ENCODE measurements at places on chromosomes 13 and 19.

DNA sequence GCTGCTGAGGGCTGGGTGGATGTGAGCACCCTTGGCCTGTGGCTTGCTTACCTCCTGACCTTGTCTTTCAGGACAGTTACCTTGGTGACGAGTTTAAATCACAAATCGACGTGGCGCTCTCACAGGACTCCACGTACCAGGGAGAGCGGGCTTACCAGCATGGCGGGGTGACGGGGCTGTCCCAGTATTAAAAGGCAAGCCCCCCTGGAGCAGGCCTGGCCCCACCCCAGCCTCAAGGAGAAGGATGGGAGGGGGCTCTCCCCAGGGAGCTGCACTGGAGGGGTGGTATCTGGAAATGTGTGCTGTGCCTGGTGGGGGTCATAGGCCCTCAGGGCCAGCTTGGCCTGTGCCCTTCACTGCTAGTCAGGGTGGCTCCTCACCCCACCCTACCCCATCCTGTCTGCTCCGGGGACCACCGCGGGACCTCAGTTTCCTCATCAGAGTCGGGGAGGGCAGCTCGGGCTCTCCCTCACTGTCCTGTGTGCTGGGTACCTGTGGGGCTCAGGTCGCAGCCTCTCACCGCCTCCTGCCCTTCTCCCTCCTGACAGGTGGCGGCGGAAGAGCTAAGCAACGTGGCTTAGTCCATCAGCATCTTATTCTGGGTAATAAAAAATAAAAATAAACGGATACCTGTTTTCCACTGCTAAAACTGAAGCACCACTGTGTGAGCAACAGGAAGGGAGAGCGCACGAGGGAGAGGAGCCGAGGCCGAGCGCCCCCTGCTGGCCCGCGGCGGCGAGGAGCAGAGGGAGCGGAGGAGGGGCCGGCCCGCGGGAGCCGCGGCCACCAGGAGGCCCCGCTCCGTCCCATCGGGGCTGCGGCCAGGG is 29.8 kb downstream of the CERS1 start:
- peak; percentile 35 for DNase-seq

DNA sequence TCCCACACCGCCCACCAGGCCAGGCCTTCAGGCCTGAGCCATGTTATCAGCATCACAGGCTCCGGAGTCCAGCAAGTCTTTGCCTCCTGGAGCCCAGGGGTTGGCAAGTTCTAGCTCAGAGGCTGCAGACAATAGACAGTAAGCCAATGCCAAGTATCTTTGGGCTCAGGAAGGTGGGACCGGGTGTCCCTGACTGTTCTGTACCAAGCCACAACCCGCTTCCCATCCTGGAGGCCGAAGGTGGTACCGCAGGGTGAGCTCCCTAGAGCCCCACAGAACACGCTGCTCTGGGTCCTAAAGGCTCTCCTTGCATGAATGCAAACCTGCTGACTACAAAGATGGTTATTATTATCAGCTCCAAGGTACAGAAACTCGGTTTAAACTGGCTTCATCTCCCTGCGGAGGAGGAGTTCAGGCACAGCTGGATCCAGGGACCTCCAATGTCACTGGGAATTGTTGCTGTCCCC is 5.5 kb upstream of the FSTL3 start:
- DNase-seq = no peak

DNA sequence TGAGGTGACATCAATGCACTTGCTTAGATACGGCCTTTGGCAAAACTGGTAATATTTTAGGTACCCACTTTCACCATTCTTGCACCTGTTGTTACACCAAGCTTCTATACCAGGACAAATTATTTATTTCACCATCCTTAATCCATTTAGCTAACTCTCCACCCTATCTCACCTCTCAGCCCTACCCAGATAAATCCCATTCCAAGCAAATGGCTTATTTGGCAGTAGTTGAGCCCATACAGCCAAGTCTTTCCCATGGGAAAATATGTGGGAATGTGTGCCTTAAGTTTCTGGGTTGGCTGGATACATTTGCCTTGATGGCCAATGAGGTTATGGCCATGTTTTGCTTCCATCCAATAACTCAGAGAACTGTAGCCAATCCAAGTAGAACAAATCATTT is 551.9 kb downstream of the GPC6 start:
- no peak for DNase-seq

GRCh38 chr19:34666200-34666957 is 10.6 kb downstream of the SCGB2B2 start:
- no peak for DNase-seq

GRCh38 chr19:9971166-9971897 is 35.0 kb upstream of the OLFM2 start:
- no peak for DNase-seq
